Brain pericyte (primary cell): ENCODE measurements at places on chromosomes 5 and 9.

DNA sequence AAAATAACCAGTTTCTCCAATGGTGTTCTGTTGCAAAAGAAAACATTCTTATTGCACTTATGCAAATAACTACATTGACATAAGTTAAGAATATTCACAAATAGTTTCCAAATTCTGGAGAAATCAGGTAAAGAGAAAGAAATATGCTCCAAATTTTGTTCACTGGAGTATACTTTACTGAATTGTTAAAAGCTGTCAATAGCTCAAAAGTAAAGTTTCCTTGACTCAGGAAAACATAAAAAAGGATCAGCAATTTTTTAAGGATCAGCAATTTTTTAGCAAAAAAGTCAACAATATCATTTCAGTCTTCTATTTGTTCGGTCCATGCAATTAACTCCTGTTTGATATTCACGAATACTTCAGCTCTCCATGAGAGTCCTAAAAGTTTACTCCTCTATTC is 51.6 kb downstream of the ANXA2R start:
- no peak for DNase-seq

DNA sequence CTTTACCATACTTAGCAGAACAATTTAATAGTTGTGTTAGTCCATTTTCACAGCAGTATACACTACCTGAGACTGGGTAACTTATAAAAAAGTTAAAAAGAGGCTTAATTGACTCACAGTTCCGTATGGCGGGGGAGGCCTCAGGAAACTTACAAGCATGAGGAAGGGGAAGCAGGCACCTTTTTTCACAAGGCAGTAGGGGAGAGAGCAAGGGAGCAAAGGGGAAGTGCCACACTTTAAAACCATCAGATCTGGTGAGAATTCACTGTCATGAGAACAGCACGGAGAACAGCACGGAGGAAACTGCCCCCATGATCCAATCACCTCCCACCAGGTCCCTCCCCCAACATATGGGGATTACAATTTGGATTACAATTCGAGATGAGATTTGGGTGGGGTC is 269.9 kb downstream of the MTRR start:
- no peak for DNase-seq

- DNase-seq, result no peak
These were observed 146.1 kb upstream of the SLC44A1 start for GRCh38 chr9:105098370-105098769.

DNA sequence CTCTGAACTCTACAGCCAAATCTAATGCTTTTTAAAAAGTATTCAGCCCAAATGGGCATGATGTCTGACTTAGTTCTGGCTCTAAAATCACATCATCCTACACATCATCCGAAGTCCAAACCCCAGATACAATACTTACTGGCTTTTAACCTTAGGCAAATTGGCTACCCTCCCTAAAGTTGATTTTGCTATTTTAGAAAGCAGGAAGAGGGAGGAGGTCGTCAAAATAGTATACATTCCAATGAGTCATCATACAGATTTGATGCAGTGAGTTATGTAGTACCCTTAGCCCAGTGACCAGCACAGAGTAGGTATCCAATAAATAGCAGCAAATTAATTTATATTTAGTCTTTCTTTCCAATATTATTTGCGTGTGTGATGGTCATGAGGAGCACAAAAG is 582.0 kb upstream of the TUSC1 start:
- no peak for DNase-seq

DNA sequence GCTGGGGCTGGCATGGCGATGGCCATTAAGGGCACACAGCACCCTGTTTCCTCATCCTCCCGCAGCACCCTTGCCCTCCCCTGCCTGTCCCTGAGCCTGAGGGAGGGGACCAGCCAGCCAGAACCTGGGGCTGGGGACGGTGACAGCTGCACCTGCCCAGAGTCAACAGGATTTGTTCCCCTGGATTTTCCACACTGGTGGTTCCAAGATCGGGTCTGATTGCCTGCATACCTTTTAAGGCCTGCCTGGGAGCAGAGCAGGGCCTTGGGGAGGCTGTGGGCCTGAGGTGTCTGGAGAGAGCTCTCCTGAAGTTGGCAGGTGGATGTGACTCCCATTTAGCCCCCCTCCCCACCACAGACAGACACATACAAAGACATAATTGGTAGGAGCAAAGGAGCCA is 61.0 kb upstream of the C5orf58 start:
- no peak for DNase-seq

DNA sequence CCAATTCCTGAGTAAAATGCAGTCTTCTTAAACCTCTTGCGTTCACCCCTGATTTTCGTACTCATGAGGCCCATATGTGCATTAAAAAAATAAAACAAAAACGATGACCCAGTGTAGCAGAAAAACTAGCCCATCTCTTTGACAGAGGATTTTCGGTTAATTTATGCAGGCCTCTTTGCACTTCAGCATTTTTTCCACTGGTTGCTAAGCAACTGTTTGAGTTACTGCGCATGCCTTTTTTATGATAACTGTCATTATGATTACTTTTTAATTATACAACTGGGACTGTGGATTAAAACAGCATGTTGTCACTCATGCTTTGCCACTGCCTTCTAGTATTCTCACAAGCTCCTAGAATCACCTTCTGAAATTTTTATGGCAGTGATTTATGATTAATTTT is 165.0 kb downstream of the SMARCA2 start:
- no peak for DNase-seq

DNA sequence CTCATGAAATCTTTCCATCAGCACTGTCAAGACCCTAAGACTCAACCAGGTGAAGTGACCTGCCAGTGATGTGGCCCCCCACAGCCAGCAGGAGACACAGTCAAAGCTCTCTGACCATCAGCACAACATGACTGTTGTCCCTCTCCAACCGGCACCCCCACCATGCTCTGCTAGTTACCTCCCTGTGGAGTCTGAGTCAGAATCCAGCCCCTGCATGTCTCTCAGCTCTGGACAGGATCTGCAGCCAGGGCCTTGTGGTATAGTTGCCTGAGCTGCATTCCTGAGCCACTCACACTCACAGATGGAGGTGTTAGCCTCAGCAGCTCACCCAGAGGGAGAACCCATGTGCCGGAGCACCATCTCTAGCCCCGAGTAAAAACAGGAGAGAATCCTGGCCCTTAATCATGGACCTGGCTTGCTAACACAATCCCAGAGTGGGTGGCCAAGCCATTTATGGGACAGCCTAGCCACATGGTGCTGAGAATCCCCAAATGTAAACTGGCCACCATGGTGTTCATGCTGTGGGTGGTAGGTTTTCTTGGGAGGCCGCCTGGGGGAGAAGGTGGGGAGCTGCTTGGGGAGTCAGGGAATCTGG is 237.8 kb downstream of the PAPPA start:
- DNase-seq, result no peak

DNA sequence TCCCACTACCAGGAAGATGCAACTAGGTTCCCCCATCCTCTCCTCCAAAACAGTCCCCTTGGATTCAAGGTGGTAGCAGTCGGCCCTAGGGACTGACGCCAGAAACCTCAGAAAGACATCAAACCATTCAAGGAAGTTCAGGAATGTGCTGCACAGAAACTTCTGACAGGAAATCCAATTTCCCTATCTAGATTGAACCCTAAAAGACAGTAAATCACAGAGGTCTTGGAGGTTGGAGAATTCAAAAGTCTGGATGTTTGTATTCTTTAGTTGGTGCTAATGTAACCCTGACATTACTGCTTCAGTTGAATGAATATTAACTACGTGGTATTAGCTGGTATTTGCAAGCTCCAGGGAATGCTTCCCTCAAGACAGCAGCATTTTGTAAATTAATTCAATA is 125.3 kb downstream of the SYK start:
- no peak for DNase-seq

GRCh38 chr9:5553211-5553610 is 42.9 kb downstream of the PDCD1LG2 start:
- no peak for DNase-seq

GRCh38 chr5:123545506-123545905 is 33.5 kb downstream of the CSNK1G3 start:
- no peak for DNase-seq

DNA sequence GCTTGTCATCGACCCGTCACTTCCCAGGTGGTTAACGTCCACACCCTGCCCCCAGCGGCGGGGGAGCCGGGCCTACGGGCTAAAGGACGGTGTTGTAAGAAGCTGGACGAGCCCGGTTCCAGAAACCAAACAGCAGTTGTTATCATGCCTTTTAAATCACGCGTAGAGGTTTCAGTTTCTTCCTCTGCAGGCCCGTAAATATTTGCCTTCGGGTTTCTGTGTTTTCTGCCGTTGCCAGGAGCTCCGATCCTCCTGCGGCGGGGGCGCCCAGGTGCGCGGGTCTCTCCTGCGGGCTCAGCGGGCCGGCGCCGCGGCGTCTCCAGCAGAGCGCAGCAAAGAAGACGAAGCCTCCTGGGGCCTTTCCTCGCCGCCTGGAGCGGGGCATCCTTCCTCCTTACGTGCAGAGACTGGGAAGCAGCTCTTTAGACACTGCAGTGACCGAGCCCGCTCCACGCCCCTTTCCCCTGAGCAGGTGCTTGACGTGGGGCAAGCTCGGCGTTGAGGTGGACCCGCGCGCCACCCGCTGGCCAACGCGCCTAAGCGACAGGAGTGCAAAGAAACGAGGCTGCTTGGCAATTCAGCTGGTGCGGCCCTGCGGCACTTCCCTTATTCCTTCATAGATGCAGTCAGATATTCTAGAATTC is 21.8 kb upstream of the TTC1 start:
- DNase-seq, result no peak

DNA sequence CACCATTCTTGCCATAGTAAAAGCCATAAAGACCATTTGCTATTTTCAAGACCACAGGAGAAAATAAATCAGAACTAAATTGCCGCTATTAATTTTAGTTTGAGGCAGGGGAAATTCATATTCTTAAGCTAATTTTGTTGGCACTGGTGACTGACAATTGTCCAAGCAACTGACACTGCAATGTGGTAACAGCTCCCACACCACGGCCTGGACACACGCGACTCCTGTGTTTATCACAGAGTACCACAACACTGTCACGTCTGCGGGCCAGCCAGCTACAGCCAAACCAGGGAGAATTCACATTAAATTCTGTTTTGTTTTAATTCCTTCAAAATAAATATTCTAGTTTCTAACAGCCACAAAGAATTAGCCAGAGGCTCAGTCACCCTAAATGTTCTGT is 481.9 kb downstream of the CTNND2 start:
- DNase-seq, result no peak

- DNase-seq, result no peak
These were observed 43.4 kb downstream of the COL15A1 start for GRCh38 chr9:98986866-98987651.

- DNase-seq, result no peak
These were observed 17.2 kb upstream of the TENT2 start for GRCh38 chr5:79595086-79595485.

DNA sequence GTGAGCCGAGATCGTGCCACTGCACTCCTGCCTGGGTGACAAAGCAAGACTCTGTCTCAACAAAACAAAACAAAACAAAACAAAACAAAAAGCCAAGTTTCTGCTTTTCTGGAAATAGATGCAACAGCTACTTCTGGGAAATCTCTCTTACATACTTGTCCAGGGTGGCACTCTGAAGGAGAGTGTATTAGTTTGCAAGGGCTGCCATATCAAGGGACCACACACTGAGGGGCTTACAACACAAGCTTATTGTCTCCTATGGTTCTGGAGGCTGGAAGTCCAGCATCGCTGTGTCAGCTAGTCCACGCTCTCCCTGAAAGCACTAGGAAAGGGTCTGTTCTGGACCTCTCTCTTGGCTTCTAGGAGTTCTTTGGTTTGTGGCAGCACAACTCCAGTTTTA is 277.9 kb upstream of the WWC1 start:
- no peak for DNase-seq

GRCh38 chr5:124643336-124643735 is 103.1 kb downstream of the ZNF608 start:
- DNase-seq, result no peak

DNA sequence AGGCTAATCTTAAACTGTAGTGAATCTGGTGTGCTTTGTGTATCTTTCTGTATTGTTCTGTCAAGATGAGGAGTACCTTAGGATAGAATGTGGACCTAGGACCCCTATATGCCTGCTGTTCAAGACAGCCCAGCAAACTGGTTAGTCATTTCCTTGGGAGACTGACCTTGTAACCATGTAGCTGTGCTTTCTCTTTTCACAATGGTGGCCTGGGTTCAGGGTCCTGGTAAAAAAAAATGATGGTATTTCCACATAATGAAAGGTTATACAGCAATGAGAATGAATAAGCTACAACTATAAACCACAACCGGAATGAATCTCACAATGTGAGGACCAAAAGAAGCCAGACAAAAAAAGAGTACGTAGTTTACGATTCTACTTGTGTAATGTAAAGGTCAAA is 36.4 kb upstream of the F2RL1 start:
- no peak for DNase-seq

DNA sequence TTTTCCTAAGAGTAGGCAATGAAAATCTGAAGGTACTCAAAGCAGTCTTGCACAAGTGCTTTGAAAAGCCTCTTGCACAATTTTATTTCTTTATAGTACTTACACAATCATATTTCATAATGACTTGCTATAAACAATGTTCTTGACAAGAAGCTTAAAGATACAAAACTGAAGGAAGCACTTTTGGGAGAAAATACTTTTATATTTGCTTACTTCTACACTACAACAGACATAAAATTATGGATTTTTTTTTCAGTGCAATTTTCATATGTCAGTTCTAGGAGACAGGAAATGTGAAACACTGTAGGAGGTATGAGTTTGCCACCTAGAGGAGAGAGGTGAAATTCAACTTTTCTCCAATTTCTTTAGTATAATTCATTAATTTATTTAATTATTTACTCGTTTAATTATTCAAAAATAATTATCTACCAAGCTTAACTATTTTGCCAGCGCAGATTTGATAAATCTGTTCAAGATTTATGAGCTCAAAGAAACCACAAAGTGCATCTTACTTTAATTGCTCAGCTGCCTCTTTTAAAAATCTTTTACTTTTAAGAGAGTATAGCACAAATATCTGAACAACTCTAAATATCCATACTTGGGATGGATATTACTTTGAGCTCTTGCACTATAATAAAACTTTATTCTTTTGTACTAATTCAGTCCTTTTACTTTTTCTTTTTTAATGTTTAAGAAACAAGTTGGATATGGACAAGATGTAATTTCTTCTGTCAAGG is 29.0 kb upstream of the CDKN2B start:
- DNase-seq, result no peak

GRCh38 chr5:32584646-32585045 is 711 bp upstream of the SUB1 start:
- no peak for DNase-seq

DNA sequence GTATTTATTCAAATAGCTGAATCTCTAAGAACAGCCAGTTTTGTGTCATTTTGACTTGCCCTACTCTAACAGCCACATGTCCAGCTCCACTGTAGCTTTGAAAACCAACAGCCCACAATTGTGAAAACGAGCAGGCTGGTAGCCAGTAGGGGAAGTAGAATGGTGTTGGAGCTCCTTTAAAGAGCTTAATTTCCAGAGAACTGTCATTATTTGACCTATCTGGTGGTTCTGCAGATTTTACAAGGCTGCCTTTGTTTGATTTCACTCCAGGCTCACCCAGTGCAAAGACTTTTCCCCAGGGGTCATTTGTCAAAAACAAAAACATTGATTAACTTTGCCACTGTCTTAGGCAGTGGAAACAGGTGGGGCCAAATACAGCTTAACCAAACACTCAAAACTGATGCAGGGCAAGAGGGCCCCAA is 3.2 kb upstream of the PJA2 start:
- DNase-seq, result no peak
